ENCODE measurements at places on chromosomes 7 and 10.

DNA sequence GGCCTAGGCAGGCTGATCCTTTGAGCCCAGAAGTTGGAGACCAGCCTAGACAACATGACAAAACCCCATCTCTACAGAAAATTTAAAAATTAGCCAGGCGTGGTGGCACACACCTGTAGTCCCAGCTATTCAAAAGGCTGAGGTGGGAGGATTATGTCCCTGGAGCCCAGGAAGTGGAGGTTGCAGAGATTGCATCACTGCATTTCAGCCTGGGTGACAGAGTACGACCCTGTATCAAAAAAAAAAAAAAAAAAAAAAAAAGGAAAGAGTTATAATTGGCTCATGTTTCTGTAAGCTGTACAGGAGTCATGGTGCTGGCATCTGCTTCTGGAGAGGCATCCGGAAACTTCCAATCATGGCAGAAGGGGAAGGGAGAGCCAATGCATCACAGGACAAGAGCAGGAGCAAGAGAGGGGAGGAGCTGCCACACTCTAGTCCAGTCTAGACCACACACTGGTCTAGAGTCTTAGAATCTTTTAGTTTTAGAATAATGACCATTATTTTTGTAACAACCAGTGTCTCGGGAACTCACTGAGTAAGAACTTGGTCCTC lies 16.8 kb downstream of the DOCK1 start:
- DNase-seq, result no peak

DNA sequence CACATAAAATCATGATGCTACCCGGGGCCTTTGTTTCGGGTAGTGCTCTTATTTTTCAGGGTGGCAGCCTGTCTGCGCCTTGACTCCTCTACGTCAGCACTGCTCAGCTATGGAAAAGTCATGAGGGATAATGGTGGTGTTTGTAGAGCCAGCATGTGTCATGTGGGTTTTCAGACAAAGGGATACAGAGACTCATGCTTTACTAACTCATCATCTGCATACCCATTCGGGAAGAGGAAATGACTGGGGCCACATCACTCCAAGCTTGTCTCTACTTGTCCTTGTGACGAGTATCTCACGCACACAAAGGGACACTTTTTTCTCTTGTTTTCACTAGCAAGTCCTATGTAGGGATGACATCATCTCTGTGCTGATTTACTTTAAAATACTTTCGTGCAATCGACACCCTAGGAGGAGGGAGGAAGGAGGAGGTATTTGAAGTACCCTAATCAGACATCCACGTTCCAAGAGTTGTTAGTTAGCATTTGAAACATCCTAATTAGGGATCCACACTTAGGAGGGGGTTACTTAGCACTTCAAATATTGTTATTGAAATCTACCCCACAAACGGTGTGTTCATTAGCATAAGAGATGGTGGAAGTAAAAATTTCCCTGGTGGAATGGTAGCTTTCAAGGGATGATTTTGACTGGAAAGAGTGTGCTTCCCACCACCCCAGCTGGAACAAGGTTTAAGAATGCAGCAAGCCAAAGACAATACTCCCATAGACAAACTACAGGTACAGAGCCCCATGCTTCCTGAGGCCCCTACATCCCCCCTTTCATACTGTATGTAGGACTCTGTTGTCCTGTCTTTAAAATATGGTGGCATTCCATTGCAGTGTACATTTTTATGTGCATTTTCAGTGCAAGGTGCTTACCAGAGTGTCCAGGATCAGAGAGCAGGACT lies 52.0 kb downstream of the THNSL1 start:
- DNase-seq, result no peak

DNA sequence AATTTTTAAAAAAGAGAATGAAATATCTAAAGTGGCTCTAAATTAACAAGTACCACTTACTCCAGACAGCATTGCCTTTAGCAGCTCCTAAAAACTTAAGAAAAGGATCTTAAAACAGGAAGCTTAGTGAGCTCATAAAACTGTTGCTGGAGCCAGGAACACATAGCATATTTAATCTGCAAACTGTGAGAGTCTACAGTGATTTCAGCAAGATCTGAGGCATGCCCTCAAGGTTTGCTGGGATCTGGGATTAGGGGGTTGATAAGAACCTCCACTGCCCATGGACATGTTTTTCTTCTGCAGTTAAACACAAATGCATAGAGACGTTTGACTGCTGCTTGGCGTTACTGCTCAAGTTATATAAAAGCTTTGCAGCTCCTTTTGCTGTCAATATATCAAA lies 3.8 kb downstream of the GLI3 start:
- DNase-seq, result no peak

DNA sequence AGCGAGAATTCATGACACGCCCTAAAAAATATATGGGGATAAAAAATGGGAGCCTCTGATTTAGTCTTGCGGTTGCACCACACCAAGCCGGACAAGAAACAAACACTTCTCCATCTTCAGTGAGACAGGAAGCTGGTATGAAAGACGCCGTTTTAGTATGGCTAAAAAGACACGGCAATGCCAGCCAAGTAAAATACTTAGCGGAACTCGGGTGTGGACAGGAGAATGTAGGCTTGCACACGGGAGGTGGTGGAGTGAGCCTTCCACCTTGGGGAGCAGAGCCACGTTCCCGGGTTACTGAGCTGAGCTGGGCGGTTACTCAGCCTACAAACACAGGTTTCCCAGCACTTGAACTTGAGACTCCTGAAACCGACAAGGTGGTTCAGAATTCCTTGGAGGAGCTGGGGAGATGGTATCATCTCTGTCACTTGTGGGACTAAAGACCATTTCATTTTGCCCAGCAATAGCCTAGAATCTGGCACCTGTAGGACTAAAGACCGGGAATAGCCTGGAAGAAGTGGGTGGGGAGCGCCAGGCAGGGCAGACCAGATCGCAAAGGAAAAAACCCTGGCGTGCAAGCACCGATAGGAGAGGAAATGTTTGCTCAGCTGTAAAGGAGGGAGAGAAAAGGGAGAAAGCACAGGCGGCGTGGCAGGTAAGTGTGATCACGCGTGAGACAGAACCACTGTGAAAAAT lies 34.8 kb upstream of the SEPHS1 start:
- no peak for DNase-seq

DNA sequence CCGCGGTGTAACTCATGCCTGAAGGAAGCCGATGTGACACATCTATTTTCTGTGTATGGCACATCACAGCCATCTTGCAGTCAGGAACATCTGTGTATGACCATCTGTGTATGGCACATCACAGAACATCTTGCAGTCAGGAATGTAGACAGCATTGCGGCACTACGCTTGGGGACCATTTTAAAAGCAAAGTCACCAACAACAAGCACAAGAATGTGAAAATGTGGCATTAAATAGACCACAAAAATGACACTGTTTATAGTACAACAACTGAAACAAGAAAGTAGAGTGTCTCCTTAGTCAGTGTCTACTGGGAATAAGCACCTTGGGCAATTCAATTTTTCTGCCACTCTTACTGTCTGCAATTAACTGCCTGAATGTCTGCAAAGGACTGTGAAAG lies 124.4 kb downstream of the HGF start:
- DNase-seq, result no peak

GRCh38 chr7:50362712-50363282 lies 58.3 kb downstream of the IKZF1 start:
- DNase-seq, result no peak

DNA sequence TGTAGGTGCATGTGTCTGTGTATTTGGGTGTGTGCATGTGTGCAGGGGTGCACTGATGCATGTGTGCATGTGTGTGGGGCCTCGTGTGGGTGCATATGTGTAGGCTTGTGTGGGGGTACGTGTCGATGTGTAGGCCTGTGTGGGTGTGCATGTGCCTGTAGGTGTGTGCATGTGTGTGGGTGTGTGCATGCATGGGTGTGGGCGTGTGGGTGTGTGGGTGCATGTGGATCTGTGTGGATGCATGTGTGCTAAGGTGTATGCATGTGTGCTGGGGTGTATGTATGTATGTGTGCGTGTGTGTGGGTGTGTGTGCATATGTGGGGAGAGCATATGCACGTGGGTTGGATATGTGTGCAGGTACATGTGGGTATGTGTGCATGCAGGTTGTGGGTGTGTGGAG lies 73.2 kb downstream of the NKX6-2 start:
- peak; percentile 3 for DNase-seq

GRCh38 chr10:43683451-43684291 lies 35.0 kb upstream of the ZNF32 start:
- DNase-seq, result no peak

DNA sequence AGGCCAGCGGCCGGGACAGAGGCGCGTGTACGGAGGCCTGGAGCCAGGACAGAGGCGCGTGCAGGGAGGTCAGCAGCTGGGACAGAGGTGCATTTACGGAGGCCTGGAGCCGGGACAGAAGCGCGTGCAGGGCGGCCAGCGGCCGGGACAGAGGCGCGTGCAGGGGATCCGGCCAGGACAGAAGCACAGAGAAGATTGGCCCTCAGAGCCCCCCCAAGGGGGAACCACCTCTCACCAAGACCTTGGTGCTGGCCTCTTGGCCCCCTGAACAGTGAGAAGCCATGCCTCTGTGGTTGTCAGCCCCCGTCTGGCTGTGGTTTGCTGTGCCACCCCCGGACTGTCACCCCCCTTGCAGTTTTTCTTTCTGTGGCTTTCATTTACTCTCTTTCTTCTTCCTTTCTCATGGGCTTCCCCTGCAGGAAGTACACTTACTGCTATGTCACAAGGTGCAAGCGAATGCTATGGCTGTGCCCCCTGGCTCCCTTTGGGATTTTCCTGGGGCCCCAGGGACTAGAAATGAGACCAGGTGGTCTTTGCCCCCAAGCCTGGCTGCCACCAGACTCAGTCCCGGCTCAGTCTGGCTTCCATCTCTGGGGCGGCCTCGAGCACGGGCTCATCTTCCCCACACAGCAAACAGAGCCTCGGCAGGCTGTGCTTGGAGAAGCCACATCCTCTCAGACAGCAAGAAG lies 41.1 kb downstream of the INSIG1 start:
- DNase-seq, result no peak

GRCh38 chr7:102859799-102860125 lies 53.0 kb upstream of the LRRC17 start:
- DNase-seq, result no peak

DNA sequence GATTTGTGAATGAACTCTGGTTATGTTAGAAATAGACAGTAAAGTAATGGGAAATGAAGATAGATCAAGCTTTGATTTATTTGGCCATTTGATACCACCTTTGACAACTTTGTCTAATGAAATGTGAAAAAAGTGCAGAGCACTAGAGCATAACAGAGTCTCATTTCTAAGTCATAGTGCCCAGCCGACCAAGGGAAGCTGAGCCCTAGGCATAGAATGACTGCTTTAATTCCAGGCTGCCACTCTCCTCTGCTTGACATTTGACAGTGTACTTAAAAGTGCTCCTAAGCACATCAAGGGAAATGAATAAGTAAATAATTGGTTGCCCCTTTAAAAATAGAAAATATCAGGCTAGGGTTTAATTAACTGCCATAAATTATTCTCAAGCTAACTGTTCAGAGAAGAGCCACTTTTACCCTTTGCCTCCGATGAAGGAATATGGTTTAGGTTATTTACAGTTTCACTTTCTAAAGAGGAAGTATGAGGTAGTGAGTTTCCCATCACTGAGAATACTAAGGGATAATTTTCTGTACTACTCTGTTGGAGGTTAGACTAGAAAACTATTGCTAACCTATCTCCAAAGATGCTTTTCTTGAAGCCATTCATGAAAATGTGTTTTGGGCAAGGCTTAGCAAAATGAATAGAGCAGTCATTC lies 591.6 kb downstream of the REEP3 start:
- no peak for DNase-seq

DNA sequence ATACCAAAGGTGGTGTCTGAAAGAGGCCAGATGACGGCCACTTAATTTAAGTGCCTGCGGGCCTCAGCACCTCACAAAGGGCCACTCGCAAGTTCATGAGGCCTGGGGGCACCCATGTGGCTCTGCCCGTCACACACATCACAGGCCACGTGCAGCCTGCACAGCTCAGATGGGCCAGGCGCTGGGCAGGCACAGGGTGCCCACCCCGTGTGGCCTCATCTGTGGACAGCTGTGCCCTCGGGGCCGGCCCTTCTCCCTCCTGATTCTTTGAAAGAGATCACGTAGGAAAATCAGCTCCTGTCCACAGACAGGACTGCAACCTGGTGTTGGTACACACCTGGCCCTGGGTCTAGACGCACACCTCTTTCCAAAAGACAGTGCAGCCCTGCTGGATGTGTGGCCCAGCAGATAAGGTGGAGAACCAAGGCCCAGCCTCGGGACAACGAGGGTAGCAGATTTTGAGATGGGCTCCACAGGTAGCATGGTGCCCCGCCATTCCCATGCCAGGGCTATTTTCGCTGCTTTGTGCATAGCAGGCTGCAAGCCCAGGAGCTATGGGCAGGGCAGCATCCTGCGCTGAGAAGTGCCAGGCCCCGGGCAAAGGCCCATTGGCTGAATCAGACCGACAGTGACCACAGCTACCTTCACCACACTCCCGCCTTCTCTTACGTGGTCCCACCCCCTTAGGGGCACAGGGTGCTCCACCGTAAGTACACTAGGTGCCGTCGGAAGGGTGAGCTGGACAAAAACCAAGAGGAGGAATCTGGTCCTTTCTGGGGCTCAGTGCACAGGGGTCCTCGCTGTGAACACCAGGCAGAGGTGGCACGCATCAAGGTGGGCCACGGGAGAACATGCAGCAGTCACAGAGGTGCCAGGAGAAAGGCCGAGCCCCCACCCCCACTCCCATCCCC lies 124.5 kb downstream of the EBF3 start:
- DNase-seq, result no peak

GRCh38 chr7:54541669-54542625 lies at the start of gene VSTM2A:
Gene VSTM2A (plus strand): TSS chr7:54542375. CDS start chr7:54542731, 356 bp downstream.
- DNase-seq, result no peak

DNA sequence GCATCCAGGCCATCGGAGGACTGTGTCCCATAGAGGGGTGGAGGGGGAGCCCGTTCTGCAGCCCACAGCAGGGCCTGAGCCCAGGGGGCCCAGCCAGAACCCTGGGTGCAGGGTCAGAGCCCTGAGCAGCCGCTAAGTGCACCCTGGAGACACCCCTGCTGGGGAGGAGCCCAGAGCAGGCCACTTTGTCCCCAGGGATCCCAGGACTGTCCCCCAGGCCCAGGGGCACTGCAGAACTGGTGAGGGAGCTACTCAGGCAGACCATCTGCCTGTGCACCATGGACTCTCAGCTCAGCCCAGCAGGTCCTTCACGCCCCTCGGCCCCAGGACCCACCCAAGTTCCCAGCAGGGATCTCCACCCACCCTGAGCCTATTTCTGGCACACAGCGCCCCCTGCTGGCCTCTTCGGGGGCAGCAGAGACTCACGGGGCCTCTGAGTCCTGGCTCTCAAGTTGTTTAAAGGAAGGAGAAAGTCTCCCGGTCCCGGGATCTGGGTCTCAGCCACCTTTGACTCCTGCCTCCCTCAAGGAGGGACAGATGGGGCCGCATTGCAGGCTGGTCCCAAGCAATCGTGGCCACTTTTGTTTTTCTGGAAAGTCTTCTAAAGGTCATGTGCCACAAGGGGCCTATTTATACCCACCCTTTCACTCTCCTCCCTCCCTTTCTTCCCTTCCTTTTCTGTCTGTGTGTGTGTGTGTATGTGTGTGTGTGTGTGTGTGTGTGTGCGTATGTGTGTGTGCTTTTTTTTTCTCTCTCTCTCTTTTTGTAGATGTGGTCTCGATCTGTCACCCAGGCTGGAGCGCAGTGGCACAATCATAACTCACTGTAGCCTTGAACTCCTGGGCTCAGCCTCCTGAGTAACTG lies 90.3 kb downstream of the MYL10 start:
- peak; percentile 33 for DNase-seq

Data from heart right ventricle (tissue), 16 donors.